Mammary epithelial cell (primary cell): ENCODE measurements at places on chromosomes 11 and 22.
A peak's percentile ranks its signal among the peaks of the same experiment; 100 is the strongest.

- DNase-seq = no peak
These were observed 54.8 kb downstream of the PAK1 start for GRCh38 chr11:77418971-77419597.

GRCh38 chr22:39174498-39175352 lies 22.2 kb upstream of the CBX7 start:
- peak; percentile 43 for DNase-seq

- no peak for DNase-seq
These were observed 29.0 kb upstream of the VWA5A start for GRCh38 chr11:124085997-124086846.

GRCh38 chr22:29245626-29246385 lies 22.0 kb downstream of the RHBDD3 start:
- DNase-seq = peak; percentile 34

GRCh38 chr11:27934830-27935145 lies 173.2 kb downstream of the KIF18A start:
- peak; percentile 83 for DNase-seq

- DNase-seq = no peak
These were observed 620.7 kb upstream of the ARHGAP42 start for GRCh38 chr11:100066399-100066798.

- DNase-seq = no peak
These were observed 10.5 kb downstream of the GRK2 start for GRCh38 chr11:67276781-67277230.

DNA sequence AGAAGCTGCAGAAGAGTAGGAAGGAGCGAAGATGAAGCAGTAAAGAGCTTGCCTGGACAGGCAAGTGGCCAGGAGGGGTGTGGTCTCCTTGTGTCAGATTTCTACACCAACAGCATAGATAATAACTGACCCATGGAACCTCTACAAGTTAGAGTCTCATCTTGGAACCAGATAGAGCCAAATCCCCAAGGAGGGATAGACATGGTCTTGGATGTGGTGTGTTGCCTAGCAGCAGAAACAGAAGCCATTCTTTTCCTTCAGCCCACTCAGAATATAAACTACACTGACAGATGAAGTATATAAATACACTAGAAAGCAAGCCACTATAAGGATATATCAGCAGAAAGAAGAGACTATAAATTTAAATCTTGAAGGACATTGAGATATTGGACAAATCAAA lies 4.3 kb upstream of the CARD16 start:
- DNase-seq = no peak

- DNase-seq = no peak
These were observed 131.1 kb upstream of the FIBIN start for GRCh38 chr11:26862801-26863200.

DNA sequence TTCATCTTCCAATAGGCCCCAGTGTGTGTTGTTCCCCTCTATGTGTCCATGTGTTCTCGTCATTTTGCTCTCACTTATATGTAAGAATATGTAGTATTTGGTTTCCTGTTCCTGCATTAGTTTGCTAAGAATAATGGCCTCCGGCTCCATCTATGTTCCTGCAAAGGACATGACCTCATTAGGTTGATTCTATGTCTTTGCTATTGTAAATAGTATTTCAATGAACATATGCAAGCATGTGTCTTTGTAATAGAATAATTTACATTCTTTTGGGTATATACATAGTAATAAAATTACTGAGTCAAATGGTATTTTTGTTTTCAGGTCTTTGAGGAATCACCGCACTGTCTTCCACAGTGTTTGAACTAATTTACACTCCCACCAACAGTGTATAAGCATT lies 202.9 kb upstream of the KIRREL3 start:
- DNase-seq = no peak

DNA sequence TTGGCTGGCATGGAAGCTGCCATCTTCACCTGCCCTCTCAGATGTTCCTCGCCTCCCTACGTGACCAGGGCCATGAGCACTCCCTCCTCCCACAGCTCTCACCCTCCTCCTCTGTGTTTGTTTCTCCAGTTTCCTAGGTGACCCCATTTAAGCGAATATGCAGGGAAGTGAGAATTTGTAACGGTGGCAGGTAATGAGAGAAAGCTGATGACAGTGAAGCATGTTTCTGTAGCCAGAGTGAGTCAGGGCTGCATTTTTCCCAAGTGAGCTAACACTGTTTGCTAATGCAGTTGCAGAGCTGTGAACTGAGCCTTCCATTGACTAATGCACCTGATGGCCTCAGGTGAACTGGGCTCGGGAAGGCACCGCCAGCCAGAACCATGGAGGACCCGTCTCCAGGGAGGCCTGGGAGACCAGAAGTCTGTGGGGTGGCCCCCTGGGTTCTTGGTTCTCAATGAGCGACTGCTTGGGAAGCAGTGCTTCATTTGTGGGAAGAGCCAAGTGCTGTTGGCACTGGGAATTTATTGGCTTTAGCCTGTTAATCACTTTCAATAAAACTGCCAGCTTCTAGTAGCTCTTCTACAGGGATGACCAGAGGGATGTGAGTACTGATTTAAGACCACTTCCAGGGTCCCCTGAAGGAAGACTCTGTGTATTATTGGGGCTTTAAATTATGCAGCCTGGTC lies 64.5 kb downstream of the BARX2 start:
- DNase-seq = peak; percentile 99

- DNase-seq = no peak
These were observed 426.7 kb upstream of the B3GAT1 start for GRCh38 chr11:134838708-134839107.

DNA sequence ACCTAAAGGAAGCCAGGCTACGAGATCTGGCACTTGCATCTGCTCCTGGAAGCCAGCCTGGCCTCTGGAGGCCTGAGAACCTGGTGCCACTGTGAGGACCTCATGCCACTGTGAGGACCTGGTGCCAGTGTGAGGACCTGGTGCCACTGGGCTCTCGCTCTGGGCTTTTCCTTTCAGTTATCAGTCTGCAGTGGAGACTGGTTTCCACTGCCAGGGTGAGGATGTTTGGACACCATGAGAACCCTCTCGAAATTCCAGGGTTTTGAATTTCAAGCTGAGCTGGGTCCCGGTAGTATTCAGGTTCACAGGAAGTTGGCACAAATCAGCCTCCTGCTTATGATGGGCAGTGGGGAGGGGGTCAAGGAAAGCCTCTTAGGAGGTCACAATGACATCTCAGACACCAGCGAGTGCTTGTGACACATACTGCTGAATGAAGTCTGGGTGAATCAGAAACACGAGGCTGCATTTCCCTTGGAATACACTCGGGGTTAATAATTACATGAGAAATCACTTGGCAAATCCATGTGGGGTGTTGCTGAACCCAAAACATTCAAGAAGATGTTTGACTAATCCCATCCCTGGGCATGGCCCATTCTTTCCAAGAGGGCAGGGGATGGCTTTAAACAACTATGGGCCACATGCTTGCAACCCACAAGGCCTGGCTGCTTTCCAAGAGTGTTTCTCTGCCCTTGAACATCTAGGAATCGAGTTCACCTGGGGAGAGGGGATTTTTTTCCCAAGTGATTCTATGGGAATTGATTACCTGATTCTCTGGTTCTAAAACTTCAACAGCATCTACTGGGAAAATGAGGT lies 60.2 kb downstream of the LINC01488 start:
- DNase-seq = no peak

DNA sequence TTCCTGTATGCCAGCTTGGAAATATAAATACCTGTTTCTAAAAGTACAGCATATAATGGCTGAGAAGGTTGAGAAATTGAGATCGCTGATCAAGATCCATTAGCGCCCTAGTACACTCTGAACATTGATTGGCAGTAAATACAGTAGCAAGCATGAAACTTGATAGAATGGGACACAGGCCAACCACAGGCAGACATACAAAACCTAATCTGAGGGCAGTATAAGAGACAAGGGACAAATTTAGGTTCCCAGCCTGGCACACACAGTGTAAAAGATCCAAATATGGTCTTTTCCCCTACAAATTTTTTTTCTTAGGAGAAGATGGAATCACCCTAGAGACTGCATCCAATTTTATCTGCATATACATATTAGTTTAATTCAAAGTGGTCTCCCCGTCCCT lies 126.5 kb upstream of the ARHGAP42 start:
- no peak for DNase-seq

DNA sequence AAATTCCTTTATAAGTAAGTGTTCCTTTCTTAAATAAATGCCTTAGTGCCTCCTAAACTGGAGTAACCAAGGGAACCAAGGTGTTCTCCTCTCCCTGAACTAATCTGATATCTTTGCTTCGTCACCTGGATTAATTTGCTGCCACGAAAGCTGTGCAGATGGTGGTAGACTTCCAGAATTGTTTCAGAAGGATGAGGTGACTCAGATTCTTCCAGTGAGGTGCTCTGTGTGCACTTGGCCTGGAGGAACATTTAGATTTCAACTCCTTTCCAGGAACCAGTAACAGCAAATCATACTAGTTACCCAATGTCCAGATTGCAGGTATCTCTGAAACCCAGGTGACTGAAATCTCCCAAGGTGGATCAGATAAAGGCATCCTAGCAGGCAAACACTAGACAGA lies 181.9 kb downstream of the FAT3 start:
- DNase-seq = peak; percentile 16

- DNase-seq = no peak
These were observed 31.8 kb upstream of the SLC35C1 start for GRCh38 chr11:45772986-45773785.

DNA sequence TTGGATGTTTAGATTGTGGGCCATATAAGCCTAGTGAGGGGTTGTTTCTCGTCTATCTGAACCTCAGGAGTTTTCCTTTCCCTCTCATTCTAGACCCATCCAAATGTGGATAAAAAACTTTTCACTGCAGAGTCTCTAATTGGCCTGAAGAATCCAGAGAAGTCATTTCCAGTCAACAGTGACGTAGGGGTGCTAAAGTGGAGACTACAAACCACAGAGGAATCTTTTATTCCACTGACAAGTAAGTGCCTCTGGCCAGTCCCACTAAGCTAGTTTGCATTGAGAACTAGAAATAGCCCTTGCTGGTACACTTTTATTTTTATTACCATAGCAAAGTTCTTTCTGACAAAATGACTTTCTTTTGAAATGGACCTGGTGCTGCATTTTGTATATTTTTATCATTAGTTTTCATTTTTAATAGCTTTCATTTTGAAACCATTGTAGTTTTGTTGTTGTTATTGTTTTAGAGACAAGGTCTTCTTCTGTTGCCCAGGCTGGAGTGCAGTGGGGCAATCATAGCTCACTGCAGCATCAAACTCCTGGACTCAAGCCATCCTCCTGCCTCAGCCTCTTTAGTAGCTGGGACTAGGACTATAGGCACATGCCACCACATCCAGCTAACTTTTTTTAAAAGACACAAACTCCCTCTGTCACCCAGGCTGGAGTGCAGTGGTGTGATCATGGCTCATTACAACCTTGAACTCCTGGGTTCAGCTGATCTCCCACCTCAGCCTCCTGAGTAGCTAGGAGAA lies 14.6 kb upstream of the PHLDB1 start:
- DNase-seq = no peak

- DNase-seq = peak; percentile 21
These were observed 279.3 kb upstream of the SYN3 start for GRCh38 chr22:33337524-33337923.

- DNase-seq = peak; percentile 43
These were observed 70.7 kb upstream of the THY1 start for GRCh38 chr11:119493712-119494111.
